Mammary epithelial cell (primary cell): ENCODE measurements at places on chromosomes 16 and 17. TPM values are rescaled to one million over a fixed set of nuclear protein-coding genes. Genes with fewer than 3 reads are reported as not detected.

Gene NAGS
- total RNA-seq = 1.3 TPM

Gene IGF2BP1
- 0.17 TPM for total RNA-seq

Gene PSMC3IP
- 2.2 TPM for total RNA-seq

Gene KRTAP3-1
- total RNA-seq = not detected

Gene DGKE
- 6.7 TPM for total RNA-seq

Gene TAC4
- total RNA-seq = not detected

Gene HBA1
- not detected for total RNA-seq

Gene EXOC3L1
- total RNA-seq = not detected

Gene RAB26
- 0.24 and 1.0 TPM in 2 replicates for total RNA-seq

Gene PHOSPHO1
- total RNA-seq = not detected

Gene ACSM2B
- not detected in 2 replicates for total RNA-seq

Gene OR1E1
- total RNA-seq = not detected in 2 replicates

Gene P2RX5
- total RNA-seq = 3.0 and 3.3 TPM in 2 replicates

Gene KCTD11
- total RNA-seq = 13.2 TPM

Gene LITAFD
- total RNA-seq = not detected in 2 replicates

Gene PLA2G10
- total RNA-seq = 0.31 TPM in 1 of 2 replicates, not detected in the other

Gene GINS3
- total RNA-seq = 6.4 and 15.1 TPM in 2 replicates

Gene IKZF3
- 0.02 TPM in 1 of 2 replicates, not detected in the other for total RNA-seq

Gene KLHL36
- 46.6 and 52.9 TPM in 2 replicates for total RNA-seq

Gene HASPIN
- total RNA-seq = 2.0 TPM

Gene CHTF8
- 48.2 TPM for total RNA-seq

Gene FNDC8
- not detected in 2 replicates for total RNA-seq

Gene TBC1D3G
- total RNA-seq = not detected in 2 replicates

Gene KRTAP1-1
- not detected for total RNA-seq

Gene CHST6
- 2.4 and 8.0 TPM in 2 replicates for total RNA-seq

Gene KRT36
- not detected for total RNA-seq

Gene FOXN1
- not detected for total RNA-seq

Gene SLC9A5
- 0.67 TPM for total RNA-seq

Gene C17orf50
- total RNA-seq = not detected

Gene HOXB9
- not detected for total RNA-seq

Gene SUZ12
- 23.6 and 28.1 TPM in 2 replicates for total RNA-seq

Gene TBC1D28
- total RNA-seq = not detected in 2 replicates

Gene SEPTIN1
- not detected for total RNA-seq

Gene CAPNS2
- 3.2 TPM for total RNA-seq

Gene RAC3
- total RNA-seq = 8.0 TPM

Gene MTHFSD
- 25.4 and 30.1 TPM in 2 replicates for total RNA-seq

Gene CCL7
- total RNA-seq = not detected in 2 replicates
